ENCODE measurements at places on chromosomes 3 and 15. TPM values are rescaled to one million over a fixed set of nuclear protein-coding genes. Genes with fewer than 3 reads are reported as not detected.

Gene SLC15A2
- 0.26 TPM for total RNA-seq

Gene CCDC80
- 1,677 TPM for total RNA-seq

Gene HYAL1
- 2.5 TPM for total RNA-seq

Gene CPA3
- total RNA-seq = not detected

Gene ZIC1
- 0.03 TPM for total RNA-seq

Gene THUMPD3
- total RNA-seq = 57.5 TPM

Gene CRYGS
- 0.89 TPM for total RNA-seq

Gene ZNF385D
- 1.2 TPM for total RNA-seq

Gene DLL4
- 0.07 TPM for total RNA-seq

Gene TEX55
- not detected for total RNA-seq

Gene SERPINI2
- total RNA-seq = not detected
